ENCODE measurements at places on chromosomes 6 and 20.

DNA sequence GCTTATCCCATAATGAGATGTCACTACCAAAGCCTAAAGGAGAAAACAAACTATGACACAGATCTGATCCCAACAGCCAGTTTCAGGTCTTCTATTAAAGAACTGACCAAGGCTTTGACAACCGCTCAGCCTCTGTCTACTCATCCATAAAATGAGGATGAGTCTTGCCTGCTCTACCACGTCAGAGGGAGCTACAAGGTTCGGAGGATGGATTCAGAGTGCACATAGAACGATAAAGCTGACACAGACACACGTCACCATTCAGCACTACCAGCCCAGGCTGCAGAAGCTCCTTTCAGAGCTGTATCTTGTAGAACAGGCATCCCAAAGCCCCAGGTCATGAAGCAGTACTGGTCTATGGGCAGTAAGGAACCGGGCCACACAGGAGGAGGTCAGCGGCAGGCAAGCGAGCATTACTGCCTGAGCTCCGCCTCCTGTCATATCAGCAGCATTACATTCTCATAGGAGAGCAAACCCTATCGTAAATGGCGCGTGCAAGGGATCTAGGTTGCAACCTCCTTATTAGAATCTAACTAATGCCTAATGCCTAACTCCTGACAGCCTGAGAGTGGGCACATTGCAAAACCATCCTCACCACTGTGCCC is 25.1 kb downstream of the KIF16B start:
- DNase-seq, result no peak

DNA sequence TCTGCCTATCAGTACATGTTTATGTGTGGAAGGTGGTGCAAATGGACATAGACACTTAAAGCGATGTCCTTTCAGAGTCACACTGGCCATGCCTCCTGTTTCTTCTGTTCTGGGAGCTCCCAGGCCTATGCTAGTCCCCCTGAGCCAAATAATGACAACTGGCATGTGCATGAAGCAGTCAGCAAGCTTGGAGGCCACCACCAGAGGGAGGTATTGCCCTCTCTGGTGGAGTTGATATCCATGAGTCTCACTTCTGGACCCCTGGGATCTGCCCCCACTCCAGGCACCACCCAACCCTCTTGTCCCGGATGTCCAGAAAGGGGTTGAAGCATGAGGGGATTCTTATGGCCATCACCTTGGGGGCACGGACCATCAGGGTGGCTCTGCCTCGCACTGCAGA is 172.2 kb downstream of the AIG1 start:
- DNase-seq, result no peak

DNA sequence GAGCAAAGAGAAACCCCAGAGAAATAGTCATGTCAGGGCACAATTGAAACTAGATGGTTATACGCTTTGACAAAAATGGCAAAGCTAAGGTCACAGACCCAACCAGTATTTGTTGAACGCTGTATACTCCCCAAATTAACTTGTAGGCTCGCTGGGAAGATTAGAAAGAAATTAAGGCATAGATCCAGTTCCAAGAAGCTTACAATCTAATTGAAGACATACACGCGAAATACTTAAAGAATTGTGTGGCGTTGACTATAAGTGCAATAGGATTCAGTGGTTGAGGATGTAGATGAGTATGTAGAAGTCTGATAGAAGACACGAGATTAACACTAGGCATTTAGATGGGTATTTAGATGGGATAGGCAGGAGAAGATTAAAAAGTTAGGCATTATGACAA is 525 bp downstream of the FAM229B start:
- DNase-seq, result no peak

GRCh38 chr20:53943522-53944291 is 126.7 kb downstream of the BCAS1 start:
- DNase-seq, result no peak

GRCh38 chr6:169677096-169677495 is 24.7 kb downstream of the WDR27 start:
- DNase-seq, result no peak

DNA sequence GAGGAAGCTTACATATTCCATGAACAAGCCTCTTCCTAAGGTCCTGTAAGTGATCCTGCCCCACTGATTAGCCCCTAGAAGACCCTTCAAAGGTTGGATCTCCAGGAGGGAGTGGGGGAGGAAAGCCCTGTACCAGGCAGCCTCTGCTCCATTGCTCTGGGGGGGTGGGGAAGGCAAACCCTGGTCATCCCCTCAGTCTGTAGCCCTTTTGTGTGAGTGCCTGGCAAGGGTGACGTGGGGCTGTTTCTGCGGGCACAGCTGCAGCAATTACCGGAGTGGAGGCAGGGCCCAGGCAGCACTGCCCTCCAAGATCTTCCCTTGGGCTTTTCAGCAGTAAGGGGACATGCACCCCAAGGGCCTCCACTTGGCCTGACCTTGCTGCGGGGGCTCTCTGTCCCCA is at the start of gene MOG:
Gene MOG (plus strand): TSS at position 295 of the 400 bp plus-strand sequence. CDS start 118 bp downstream, outside the sequence.
- DNase-seq, result no peak
